Lung (tissue), 17 donors: ENCODE measurements at places on chromosomes 16 and 17. TPM values are rescaled to one million over a fixed set of nuclear protein-coding genes. Genes with fewer than 3 reads are reported as not detected.
A peak's percentile ranks its signal among the peaks of the same experiment; 100 is the strongest.

Gene CFDP1
- 44.8 TPM for total RNA-seq

GRCh38 chr16:67648764-67649407 is 3.9 kb downstream of the CARMIL2 start:
- peak; percentile 7 for DNase-seq

DNA sequence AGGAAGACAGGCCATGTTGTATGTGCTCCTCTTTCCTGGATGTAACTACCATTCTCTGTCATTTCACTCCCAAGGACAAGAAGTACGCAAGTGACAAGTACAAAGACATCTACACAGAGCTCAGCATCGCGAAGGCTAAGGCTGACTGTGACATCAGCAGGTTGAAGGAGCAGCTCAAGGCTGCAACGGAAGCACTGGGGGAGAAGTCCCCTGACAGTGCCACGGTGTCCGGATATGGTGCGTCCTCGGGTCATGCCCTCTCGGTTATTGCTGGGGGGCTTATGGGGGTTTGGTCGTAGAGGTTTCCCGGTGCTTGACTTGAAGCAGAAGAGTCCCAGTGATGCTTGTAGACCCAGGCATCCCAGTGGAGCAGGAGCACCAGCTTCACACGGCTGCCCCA is 29.0 kb downstream of the PLD6 start:
- DNase-seq: no peak

- no peak for DNase-seq
Observed at GRCh38 chr16:70552675-70553074, 29.1 kb downstream of the SF3B3 start.

DNA sequence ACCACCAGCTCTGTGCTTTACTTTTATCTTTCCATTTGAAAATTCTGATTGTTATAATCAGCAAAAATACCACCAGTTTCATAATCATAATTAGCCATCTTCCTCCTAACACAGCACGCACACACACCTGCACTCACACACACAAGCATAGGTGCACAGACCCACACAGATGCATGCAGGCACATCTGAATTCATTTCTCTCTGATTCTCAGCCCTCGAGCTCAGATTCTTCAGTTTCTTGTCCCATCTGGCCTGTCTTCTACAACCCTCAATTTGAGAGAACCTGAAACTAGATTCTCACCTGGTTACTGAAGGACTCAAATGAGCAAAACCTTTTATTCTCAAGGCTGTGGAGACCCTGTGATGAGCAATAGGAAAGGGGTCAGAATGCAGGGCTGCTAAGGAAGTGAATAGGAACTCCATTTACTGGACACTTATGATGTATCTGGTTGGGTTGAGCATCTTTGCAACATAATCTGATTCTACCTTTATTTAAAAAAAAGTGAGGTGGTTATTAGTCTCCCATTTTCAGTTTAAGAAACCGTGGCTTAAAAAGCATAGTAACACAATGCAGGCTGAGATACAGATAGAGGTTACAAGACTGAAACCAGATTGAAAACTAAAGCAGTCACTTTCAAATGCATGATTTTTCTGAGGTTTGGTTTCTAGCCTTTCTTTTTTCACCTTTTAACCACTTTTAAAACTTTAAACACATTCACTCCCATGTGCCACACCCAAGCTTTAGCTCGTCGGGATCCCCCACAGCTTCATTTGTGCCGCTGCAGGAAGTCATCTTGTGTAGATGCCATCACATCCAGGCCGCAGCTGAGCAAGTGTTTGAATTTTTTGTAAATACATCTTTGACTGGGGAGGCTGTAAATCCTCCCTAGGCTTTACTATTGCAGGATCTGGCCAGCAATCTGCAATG is 9.4 kb downstream of the KRT33A start:
- DNase-seq: no peak

GRCh38 chr16:87849419-87850008 is 19.8 kb downstream of the SLC7A5 start:
- no peak for DNase-seq

DNA sequence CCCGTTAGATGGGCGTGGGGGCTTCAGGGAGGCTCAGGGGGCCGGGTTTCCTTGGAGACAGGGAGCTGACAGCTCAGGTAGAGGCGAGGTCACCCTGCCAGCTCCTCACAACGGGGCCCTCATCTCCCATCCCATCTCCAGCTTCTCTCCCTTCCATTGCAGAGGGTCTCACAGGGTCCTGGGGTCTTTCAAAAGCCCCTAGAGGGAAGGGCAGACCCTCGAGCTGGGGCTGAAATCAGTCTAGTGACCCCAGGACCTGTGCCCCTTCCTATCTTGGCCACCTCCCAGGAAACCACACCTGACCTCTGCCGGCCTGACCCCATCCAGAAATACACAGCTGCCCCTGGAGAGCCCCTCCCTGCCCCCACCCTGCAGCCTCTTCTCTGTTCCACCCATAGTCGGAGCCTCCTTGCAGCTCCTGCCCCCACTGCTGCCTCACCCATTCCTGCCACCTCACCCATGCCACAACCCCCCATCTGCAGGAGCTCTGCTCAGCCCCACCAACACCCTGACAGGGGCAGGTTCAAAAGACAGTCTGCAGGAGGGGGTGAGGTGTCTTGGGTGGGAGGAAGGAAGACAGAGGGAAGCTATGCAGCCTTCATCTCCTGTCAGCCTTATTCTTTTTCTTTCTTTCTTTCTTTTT is 23.4 kb downstream of the PIK3R5 start:
- DNase-seq: no peak
